CD4-positive, alpha-beta memory T cell (primary cell): ENCODE measurements at places on chromosomes 3 and 15.

DNA sequence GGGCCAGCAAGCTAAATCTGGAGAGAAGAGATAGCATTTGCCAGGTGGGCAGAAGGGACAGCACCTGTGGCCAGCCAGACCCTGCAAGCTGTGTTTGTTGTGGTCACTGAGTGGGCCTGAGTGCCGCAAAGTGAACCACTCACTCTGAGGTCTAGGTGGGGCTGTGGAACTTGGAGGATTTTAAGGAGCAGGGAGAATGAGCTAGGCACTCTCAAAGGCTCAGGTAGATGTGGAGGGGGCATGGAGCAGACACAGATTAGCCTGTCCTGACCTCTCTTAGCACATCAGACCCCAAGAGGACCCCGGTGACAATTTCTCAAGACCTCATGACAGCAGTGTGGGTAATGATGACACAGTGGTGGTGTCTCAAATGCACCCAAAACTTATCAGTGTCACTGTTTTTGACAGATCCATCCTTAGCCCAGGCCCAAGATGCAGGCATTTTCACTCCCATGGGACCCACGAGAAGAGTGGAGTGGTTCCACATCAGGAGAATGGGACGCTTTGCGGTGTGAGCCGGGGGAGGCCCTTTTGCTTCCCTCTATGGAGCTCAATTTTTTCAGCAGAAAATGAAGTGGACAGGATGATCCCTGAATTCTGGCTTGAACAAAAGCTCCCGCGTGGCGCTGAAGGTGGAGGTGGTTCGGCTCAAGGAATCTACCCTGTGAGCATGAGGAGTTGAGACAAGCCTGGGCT is 43.8 kb upstream of the TLE3 start:
- no peak for DNase-seq

DNA sequence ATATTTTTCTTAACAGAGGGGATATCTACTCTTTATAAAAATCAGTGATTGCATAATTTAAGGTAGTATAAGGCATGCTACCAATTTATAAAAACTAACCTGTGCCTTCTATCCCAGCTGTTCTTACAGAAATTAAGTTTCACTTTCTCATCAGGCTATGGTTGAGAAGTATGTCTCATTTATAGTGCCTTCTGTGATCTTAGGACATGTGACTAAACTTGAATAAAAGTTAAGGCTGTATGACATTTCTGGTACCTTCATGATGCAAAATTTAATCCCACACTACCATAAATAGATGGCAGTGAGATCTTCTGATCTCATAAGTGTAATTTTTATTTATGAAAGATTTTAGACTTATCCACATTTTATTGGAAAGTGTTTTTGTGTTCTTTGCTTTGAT is 12.6 kb downstream of the TIPARP start:
- DNase-seq: peak; percentile 11

DNA sequence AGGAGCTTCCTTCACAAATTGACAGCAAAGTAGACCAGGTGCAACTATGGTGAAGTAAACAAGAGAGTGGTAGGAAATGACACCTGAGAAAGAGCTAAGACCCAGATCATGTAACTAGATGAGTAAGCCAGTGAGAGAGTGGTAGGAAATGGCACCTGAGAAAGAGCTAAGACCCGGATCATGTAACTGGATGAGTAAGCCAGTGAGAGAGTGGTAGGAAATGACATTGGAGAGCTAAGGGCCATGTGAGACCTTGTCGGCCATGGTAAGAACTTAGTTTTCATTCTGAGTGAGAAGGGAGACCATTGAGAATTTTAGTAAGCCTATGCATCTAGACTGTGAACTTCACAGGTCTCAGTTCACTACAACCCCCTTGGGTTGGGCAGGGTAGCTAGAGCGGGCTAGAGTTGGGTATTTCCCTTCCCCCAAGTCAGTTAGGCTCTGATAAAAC is 5.4 kb upstream of the SENP7 start:
- DNase-seq: peak; percentile 82

GRCh38 chr3:178804606-178805005 is 267.0 kb downstream of the ZMAT3 start:
- no peak for DNase-seq

- no peak for DNase-seq
Observed at GRCh38 chr3:51928438-51928837, 13.3 kb downstream of the RRP9 start.

- no peak for DNase-seq
Observed at GRCh38 chr15:63019511-63020109, 22.9 kb upstream of the TPM1 start.

- DNase-seq: no peak
Observed at GRCh38 chr3:52528586-52529375, 4.9 kb downstream of the NT5DC2 start.

- DNase-seq: no peak
Observed at GRCh38 chr15:89501646-89502045, 5.3 kb upstream of the RHCG start.

DNA sequence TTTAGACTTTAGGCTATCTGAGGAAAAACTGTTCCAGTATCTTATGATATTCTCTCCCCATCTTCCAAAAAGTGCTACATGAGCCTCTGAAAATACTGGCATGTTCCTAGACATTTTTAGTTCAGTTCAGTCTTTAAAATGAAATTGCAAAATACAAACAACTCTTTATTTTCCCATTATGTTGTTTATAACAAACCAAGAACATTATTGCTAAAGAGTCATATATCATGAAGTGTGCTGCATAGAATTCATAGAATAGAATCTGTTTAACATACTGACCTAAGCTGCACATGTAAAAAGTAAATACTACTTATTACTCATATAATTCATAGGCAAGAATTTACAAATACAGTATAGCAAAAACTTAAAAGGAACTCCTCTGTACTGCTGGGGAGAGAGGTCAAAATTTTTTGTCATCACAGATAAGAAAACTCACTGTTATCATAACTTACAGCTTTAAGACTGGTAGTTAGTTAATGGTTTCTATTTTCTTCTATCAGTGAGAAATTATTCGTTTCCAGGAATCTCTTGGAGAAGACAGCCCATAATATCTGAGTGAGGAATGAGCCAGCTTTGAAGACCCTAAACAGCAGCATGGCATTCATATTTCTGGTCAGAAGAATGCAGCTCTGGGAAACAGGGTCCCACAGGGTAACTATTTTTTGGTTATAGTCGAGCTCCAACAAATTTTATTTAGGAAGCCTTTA is 32.2 kb downstream of the FILIP1L start:
- DNase-seq: no peak

GRCh38 chr15:86375733-86376280 is 296.1 kb downstream of the AGBL1 start:
- DNase-seq: no peak

- DNase-seq: no peak
Observed at GRCh38 chr3:113275583-113275928, 64.2 kb downstream of the BOC start.

GRCh38 chr3:15428539-15428938 is 1.1 kb downstream of the EAF1 start:
- peak; percentile 9 for DNase-seq

DNA sequence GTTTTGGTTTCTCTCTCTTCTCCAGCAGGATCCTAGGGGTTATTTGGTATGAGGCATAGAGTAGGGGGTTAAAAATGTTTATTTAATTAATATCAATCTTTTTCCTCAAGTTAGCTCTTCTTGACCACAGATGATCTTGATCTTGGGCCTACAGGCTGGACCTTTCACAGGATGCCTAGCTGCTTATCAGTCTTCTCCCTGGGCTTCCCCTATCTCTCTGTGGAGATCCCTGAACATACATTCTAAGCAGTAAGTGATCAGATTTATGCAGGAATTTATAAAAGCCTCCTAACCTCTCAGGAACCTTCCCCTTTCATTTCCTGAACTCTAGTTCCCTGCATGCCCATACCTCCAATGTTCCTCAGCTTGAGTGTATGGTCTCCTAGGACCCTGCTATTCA is 428.3 kb downstream of the TBC1D5 start:
- DNase-seq: no peak

DNA sequence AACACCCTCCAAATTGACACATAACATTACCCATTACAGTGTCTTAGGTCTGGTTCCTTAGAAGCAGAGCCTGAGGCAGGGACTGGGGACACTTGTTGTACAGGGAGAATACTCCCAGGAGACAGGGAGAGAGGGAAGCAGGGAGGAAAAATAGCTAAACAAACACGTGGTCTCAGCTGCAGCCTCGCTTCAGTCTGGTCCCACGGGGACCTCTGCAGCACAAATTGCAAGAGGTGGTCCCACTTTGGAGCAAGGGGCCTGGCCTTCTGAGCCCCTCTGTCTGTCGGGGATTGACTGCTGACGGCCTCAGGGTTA is 25.0 kb upstream of the PLA2G4D start:
- DNase-seq: no peak

DNA sequence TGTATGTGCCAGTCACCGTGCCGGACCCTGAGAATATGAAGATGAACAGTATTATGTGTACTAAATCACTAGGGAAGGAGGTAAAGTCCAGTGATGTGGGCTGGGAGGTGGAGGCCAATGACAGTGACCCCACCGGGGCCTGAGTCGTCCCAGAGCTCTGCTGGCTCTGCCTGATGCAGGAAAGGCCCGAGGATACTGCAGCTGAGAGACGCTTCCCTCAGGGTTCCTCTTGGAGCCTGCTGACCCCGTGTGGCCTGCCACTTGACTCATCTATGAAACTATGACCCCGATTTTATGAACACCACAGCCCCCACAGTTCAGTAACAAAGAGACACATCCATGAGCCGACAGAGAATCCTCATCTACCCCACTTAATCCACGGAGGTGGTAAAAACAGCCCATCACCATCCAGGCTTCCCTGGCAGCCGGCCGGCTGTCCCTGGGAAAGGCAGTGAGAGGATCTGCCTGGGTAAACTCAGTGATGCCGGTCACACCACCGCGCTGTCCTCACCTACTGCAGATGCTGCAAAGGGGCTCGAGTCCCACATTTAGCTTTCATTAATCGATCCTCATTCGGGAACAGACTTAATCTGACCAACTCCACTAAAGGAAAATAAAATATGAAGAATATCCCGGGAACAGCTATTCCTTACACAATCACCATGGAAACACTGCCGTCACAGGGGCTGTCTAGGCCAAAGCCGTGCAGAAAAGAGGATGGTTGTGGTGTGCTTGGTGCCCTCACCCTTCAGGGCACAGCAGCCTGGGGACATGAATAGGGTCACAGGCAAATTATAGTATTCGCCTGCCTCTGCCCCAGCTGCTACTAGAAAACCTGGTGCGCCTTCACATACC is 82.9 kb downstream of the ARRDC4 start:
- DNase-seq: no peak

DNA sequence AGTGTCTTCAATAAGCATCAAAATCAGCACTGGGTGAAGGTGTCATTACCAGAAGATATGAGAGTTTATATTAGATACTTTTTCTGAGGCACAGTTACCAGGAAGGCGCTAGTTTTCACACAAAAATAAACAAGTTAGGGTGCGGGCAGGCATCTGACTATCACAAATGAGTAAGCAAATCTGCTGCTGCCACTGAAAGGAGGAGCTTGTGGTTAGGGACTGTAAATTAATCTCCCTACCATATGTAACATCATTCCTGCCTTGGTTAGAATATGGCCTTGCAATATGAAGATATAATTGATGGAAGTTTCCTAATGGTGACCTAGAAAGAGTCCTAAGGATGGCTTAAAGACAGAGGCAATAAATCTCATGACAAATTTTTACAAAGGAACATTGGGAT is 19.5 kb upstream of the EID1 start:
- no peak for DNase-seq

GRCh38 chr3:806006-806405 is 286.8 kb upstream of the CNTN6 start:
- DNase-seq: no peak

GRCh38 chr3:114272271-114272670 is 21.6 kb upstream of the TIGIT start:
- no peak for DNase-seq

- DNase-seq: no peak
Observed at GRCh38 chr3:170632780-170633179, 46.9 kb upstream of the SLC7A14 start.

- DNase-seq: no peak
Observed at GRCh38 chr3:130755666-130756065, 9.0 kb upstream of the PIK3R4 start.

GRCh38 chr15:100877551-100877950 is 2.1 kb upstream of the ALDH1A3 start:
- no peak for DNase-seq

GRCh38 chr15:25733036-25733855 is 129.9 kb downstream of the ATP10A start:
- no peak for DNase-seq

- no peak for DNase-seq
Observed at GRCh38 chr15:85778107-85778776, 16.5 kb downstream of the KLHL25 start.

GRCh38 chr15:64746921-64747320 is 28.5 kb downstream of the RBPMS2 start:
- no peak for DNase-seq

DNA sequence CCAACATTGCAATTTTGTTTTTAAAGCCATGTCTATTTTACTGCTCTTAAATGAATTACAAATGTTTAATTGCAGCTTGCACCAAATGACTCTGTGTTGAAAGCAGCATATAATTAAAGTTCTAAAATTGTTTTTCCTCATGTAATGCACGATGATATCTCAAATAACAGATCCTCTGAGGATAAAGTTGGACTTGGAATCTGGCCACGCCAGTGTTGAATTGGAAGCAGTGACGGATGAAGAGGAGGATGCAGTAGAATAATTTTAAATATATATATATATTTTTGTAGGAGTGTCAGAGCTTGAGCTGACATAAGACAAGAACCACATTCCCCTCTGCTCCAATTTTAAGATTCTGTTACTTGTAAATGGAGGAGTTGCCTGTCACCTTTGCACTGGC is 406.6 kb upstream of the DPPA4 start:
- no peak for DNase-seq

GRCh38 chr3:48364840-48365239 is 7.2 kb upstream of the FBXW12 start:
- DNase-seq: no peak

DNA sequence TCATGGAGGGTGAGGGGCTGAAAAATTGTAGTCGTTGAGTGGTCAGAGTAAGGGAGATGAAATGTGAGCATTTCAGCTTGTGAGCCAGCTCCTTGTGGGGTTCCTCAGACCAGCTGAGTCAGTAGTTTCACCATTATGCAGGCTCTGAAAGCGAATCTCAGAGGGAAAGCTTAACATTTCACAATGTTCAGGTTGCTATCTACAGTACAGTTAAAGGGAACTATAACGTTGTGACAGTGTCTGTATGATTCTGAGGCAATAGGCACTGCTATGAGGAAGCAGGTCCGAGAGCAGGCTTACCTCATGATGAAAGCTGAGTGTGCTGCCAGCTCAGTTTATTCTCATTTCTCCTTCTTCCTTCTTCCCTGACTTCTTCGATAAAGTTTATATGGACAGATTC is 469.6 kb downstream of the EDEM1 start:
- no peak for DNase-seq
